Mucosa of gallbladder (tissue), 1 donor: ENCODE measurements at places on chromosomes 2 and 18. TPM values are rescaled to one million over a fixed set of nuclear protein-coding genes. Genes with fewer than 3 reads are reported as not detected.

- no peak for DNase-seq
Observed at GRCh38 chr2:190444976-190445375, 36.8 kb downstream of the MFSD6 start.

Gene CD8B
- total RNA-seq, result 4.1 TPM

DNA sequence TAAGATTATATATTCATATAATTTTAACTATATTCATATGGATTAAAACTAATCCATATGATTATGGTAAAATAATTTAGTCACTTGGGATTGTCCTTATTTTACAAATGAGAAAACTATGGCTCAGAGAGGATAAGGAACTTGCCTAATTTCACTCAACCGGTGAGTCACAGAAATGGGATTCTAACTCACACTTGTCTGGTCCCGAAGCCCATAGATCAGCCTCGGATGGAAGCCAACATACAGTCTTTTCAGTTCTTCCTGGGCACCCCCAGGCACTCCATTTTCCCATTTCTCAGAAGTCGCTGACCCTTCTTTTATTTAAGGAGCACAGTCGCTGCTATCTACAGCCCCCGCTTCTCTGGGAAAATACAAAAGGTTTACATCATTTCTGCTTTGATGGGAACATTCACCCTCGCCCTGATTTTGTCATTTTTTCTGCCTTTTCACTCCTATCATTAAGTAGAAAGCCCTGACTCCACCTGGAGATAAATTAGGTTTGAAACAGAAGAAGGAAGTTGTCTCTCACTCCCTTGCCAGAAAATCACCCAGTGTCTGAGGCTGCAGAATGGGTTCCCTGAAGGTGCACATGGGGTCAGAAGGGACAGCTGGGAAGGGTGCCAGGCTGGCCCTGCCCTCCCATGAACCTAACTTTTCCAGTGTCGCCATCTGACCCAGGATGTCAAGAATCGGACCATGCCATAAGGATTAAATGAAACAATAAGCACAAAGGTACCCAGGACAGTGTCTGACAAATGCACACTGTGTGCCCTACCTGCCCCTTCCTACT lies 36.6 kb downstream of the CYP1B1 start:
- no peak for DNase-seq

Gene LRRC30
- not detected for total RNA-seq

Gene CXCR1
- total RNA-seq, result not detected

Gene MAP3K19
- not detected for total RNA-seq

Gene RAB6C
- total RNA-seq, result 0.23 TPM

DNA sequence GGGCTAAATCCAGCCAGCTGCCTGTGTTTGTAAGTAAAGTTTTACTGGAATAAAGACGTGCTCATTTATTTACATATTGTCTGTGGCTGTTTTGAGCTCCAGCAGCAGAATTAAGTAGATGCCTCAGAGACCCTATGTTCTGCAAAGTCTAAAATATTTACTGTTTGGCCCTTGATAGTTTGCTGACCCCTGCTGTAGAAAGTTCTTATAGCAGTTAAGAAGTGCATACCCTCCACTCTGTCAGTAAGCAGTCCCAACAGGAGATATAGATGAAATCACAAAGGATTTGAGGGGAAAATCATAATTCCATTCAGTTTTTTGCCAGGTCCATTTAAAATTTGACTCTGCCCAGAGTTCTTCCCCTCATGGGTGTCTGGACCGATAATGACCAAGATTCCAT lies 50.1 kb upstream of the ITM2C start:
- no peak for DNase-seq
